Transverse colon (tissue), 4 donors: ENCODE measurements at places on chromosomes 6 and 20. TPM values are rescaled to one million over a fixed set of nuclear protein-coding genes. Genes with fewer than 3 reads are reported as not detected.

ROS1 gene
- 4.1 TPM for total RNA-seq

CCR6 gene
- not detected for total RNA-seq

GTF2H4 gene
- 2.0 TPM for total RNA-seq

VWA7 gene
- 8.1 TPM for total RNA-seq

BPIFB2 gene
- not detected for total RNA-seq

GRCh38 chr6:80338201-80338836 is 231.8 kb downstream of the BCKDHB start:
- no peaks in the 10 kb centered on the region for H3K27me3 ChIP-seq
- peaks cover 9% of the 10 kb centered on the region for H3K4me1 ChIP-seq
- H3K27ac ChIP-seq = no peak overlapping the region
- peak; percentile 54 for DNase-seq
- H3K4me3 ChIP-seq = no peak overlapping the region

DNA sequence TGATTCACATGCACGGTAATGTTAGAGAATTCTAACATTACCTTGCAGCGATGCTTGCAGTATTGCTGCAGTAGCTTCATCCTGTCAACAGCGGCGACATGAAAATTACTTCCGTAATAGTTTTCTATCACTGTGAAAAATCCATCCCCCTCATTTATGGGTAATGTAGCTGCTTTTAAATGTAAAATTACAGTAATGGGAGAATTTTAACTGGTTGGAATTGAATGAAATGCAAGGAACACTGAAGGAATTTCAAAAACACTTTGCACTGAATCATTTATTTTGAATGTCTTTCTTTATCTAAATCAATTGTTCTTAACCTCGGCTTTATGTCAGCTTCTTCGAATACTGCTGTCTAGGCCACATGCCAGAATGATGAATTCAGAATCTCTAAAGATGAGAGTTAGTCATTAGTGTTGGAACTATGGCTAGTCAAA is 102.4 kb upstream of the HIVEP1 start:
- H3K27ac ChIP-seq = no peak overlapping the region
- no peak for DNase-seq
- H3K4me3 ChIP-seq = no peak overlapping the region
- no peaks in the 10 kb centered on the region for H3K27me3 ChIP-seq

DNA sequence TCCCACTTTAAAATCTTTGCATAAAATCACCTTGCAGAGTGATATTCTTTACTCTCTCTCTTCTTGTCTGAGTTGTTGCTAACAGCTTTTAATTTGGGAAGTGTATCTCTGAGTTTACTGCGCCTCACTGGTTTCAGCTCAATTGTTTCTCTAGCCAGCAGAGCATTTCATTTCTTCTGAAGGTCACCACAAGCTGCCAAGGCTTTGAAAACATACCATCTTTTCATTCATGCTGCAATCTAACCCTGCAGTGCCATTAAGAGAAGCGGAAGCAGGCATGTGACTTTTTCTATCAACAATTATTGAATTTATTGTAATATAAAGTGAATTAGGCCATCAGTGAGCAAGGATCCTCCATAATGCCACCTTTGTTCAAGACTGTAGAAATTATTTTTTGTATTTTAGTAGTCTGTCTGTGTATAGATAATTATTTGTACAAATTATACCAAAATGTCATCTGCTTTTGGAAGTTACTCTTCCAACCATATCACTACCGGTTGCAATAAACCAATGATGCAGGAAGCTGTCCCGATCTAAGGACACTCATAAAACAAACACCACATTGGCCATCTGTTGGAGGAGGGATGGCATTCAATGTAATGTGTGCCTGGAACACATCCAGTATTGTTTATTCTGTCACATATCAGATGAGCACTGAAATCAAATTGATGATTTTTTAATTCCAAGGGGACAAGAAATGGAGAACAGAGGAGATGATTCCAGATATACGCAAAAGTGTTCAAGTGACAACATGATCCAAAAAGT is 26.8 kb downstream of the HS3ST5 start:
- no peak overlapping the region for H3K27ac ChIP-seq
- H3K4me1 ChIP-seq = no peaks in the 10 kb centered on the region
- H3K4me3 ChIP-seq = no peak overlapping the region
- H3K36me3 ChIP-seq = no peaks in the 10 kb centered on the region

DNA sequence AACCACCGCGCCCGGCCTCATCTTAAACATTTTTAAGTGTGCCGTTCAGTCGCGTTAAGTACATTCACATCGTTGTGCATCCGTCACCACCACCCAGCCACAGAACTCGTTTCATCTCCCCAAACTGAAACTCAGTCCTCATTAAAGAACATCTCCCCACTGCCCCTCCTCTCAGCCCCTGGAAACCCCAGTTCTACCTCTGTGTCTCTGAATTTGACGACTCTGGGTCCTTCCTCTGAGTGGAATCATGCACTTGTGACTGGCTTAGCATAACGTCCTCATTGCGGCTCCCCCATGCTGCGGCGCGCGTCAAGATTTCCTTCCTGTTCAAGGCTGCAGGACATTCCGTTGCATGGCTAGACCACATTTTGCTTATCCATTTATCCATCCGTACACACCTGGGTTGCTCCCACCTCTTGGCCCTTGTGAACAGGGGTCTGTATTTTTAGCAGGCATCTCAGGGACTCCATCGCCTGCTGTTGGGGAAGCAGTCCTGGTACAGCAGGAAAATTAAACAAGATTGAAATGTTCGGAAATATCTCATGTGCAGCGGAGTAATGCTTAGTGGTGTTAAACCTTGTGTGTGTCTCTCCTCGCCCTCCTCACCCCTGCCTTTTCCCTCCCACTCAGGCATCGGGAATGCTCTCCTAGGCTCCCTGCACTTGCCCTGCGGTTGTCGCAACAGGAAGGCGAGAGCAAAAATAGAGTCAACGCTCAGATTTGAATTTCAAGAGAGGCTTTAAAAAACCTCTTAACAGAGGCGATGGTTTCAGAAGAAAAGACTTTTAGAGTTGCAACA is 127.9 kb downstream of the PXDC1 start:
- H3K27me3 ChIP-seq = peaks cover 20% of the 10 kb centered on the region
- H3K27ac ChIP-seq = no peak overlapping the region
- DNase-seq = no peak
- no peak overlapping the region for H3K4me3 ChIP-seq
- H3K4me1 ChIP-seq = no peaks in the 10 kb centered on the region
- H3K36me3 ChIP-seq = no peaks in the 10 kb centered on the region

- peak overlapping the region; percentile 61 for H3K4me3 ChIP-seq
- H3K27ac ChIP-seq = no peak overlapping the region
- no peaks in the 10 kb centered on the region for H3K36me3 ChIP-seq
- peak; percentile 82 for DNase-seq
- peaks cover 28% of the 10 kb centered on the region for H3K27me3 ChIP-seq
Observed at GRCh38 chr6:147506704-147507114, 1.8 kb upstream of the SAMD5 start.

GRCh38 chr20:38308047-38308438 is 4.1 kb downstream of the BPI start:
- no peaks in the 10 kb centered on the region for H3K36me3 ChIP-seq
- H3K27me3 ChIP-seq = peaks cover 11% of the 10 kb centered on the region
- no peaks in the 10 kb centered on the region for H3K4me1 ChIP-seq

GRCh38 chr6:16061818-16062217 is 67.1 kb upstream of the MYLIP start:
- no peak overlapping the region for H3K4me3 ChIP-seq
- peaks cover 9% of the 10 kb centered on the region for H3K4me1 ChIP-seq
- no peak overlapping the region for H3K27ac ChIP-seq
- H3K36me3 ChIP-seq = no peaks in the 10 kb centered on the region
- DNase-seq = no peak
- H3K27me3 ChIP-seq = no peaks in the 10 kb centered on the region

- no peaks in the 10 kb centered on the region for H3K4me1 ChIP-seq
- H3K27ac ChIP-seq = no peak overlapping the region
- no peak overlapping the region for H3K4me3 ChIP-seq
- no peak for DNase-seq
- no peaks in the 10 kb centered on the region for H3K36me3 ChIP-seq
Observed at GRCh38 chr20:46169245-46170171, 51.4 kb downstream of the CD40 start.

DNA sequence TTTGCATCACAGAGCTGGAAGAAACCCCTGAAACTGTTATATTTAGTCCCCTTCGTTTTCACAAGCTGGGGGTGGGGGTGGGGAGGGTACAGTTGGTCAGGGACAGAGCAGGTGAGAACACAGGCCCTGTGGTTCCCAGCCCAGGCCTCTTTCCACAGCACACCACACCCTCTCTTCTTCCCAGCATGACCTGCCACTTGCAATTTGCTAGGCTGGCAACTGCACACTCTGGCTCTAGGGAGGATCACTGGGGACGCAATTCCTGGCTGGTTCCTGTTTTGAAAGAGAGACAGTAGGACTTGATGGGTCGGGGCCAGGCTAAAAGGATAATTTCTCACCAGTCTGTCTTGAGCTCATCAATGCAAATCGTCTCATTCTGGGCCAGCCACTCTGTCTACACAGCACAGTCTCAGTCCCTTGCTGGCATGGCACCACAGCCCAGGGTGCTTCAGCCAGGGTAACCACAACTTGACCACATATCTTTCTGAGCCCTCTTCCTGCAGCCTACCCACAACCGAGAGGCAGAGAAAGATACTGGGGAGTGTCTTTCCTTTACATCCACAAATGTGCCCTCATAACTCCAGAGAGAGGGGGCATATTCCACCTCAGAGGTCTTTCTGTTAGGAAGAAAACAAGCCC is 41.7 kb upstream of the EMILIN3 start:
- DNase-seq = peak; percentile 47
- H3K27me3 ChIP-seq = no peaks in the 10 kb centered on the region
- peaks cover 6% of the 10 kb centered on the region for H3K4me1 ChIP-seq
- no peaks in the 10 kb centered on the region for H3K36me3 ChIP-seq

- H3K27ac ChIP-seq = no peak overlapping the region
- no peak overlapping the region for H3K4me3 ChIP-seq
- no peaks in the 10 kb centered on the region for H3K27me3 ChIP-seq
- peaks cover 48% of the 10 kb centered on the region for H3K36me3 ChIP-seq
- no peaks in the 10 kb centered on the region for H3K4me1 ChIP-seq
Observed at GRCh38 chr6:73631849-73632248, 21.9 kb downstream of the SLC17A5 start.

- no peak overlapping the region for H3K27ac ChIP-seq
- H3K27me3 ChIP-seq = no peaks in the 10 kb centered on the region
- H3K4me3 ChIP-seq = no peak overlapping the region
- no peak for DNase-seq
- no peaks in the 10 kb centered on the region for H3K4me1 ChIP-seq
Observed at GRCh38 chr6:161360520-161360919, 86.7 kb upstream of the AGPAT4 start.

GRCh38 chr6:27761391-27761790 is 150.8 kb downstream of the OR2B2 start:
- peaks cover 5% of the 10 kb centered on the region for H3K4me1 ChIP-seq
- no peak for DNase-seq
- H3K36me3 ChIP-seq = no peaks in the 10 kb centered on the region

DNA sequence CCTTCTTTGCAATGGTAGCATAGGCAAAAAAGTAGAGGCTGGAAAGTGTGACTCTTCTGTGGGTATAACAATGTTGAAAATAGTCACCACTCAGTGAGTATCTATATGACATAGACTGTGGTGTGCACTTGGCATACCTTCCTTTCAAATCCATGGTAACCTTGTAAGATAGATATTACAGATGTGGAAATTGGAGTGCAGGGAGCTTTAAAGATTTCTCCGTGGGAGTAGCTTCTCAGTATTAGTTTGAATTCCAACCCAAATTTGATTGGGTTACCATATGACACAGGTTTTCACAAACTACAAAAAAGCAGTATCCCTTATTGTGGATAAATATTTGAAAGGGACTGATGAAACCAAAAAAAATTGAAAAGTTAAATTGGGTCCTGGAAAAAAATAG is 163.8 kb downstream of the CLVS2 start:
- no peak for DNase-seq
- H3K36me3 ChIP-seq = no peaks in the 10 kb centered on the region
- H3K27me3 ChIP-seq = no peaks in the 10 kb centered on the region
- no peak overlapping the region for H3K4me3 ChIP-seq
- H3K27ac ChIP-seq = no peak overlapping the region

- no peaks in the 10 kb centered on the region for H3K4me1 ChIP-seq
- no peaks in the 10 kb centered on the region for H3K36me3 ChIP-seq
- H3K27me3 ChIP-seq = no peaks in the 10 kb centered on the region
- DNase-seq = no peak
- no peak overlapping the region for H3K4me3 ChIP-seq
- no peak overlapping the region for H3K27ac ChIP-seq
Observed at GRCh38 chr6:89269981-89270380, 45.1 kb downstream of the GABRR2 start.

DNA sequence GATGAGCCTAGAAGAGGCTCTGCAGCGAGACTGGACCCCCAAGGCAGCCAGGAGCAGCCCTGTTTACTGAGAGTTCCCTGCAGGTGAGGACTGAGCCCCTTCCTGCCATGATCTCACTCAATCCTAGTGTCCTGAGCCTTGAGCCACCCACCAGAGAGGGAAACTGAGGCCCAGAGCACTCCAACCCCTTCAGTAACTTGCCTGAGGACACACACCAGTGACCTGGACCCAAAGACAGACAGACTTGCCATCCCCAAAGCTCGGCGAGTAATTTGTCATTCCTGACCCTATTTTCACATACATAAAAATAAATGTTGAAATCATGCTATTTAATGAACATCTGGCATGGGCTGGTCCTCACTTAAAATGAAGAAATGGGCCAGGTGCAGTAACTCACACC is 16.7 kb downstream of the BMP7 start:
- H3K36me3 ChIP-seq = no peaks in the 10 kb centered on the region
- no peak overlapping the region for H3K4me3 ChIP-seq
- H3K27ac ChIP-seq = no peak overlapping the region
- no peak for DNase-seq
- H3K27me3 ChIP-seq = peaks cover 2% of the 10 kb centered on the region

DNA sequence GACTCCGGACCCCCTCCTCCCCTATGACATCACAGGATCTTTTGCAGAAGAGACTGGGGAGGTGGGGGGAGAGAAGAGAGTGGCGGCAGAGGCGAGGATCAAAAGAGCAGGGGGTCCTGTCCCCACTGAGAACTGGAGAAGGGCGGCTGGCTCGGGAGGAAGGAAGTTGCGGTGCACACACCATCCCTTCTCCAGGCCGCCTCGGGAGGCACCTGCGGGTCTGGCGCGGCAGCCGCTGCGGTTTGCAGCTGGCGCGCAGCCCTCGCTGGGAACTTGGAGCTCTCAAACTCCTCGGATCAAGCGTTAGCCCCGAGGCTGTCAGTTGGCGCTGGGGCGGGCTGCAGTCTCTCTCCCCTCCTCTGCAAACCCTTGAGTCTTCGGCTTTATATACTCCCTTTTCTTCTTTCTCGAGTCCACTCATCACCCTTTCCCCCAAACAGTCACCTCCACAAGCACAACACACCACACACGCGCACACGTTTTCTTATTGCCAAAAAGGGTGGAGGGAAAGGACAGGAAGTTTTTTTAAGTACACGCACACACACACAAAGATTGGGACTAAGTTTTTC is 180.7 kb downstream of the TBXT start:
- H3K27ac ChIP-seq = peak overlapping the region; percentile 82
- H3K36me3 ChIP-seq = no peaks in the 10 kb centered on the region
- no peak for DNase-seq
- peaks cover 29% of the 10 kb centered on the region for H3K27me3 ChIP-seq

GRCh38 chr20:33947709-33948295 is 45.9 kb upstream of the RALY start:
- no peak overlapping the region for H3K27ac ChIP-seq
- no peaks in the 10 kb centered on the region for H3K36me3 ChIP-seq
- no peak overlapping the region for H3K4me3 ChIP-seq
- no peaks in the 10 kb centered on the region for H3K27me3 ChIP-seq
- DNase-seq = peak; percentile 38

- no peaks in the 10 kb centered on the region for H3K27me3 ChIP-seq
- no peaks in the 10 kb centered on the region for H3K36me3 ChIP-seq
- H3K4me3 ChIP-seq = no peak overlapping the region
- H3K27ac ChIP-seq = no peak overlapping the region
- peaks cover 5% of the 10 kb centered on the region for H3K4me1 ChIP-seq
Observed at GRCh38 chr20:9179193-9179802, 110.4 kb downstream of the PLCB4 start.
